Psoas muscle (tissue), 8 donors: ENCODE measurements at places on chromosomes 11 and 22. TPM values are rescaled to one million over a fixed set of nuclear protein-coding genes. Genes with fewer than 3 reads are reported as not detected.
A peak's percentile ranks its signal among the peaks of the same experiment; 100 is the strongest.

DNA sequence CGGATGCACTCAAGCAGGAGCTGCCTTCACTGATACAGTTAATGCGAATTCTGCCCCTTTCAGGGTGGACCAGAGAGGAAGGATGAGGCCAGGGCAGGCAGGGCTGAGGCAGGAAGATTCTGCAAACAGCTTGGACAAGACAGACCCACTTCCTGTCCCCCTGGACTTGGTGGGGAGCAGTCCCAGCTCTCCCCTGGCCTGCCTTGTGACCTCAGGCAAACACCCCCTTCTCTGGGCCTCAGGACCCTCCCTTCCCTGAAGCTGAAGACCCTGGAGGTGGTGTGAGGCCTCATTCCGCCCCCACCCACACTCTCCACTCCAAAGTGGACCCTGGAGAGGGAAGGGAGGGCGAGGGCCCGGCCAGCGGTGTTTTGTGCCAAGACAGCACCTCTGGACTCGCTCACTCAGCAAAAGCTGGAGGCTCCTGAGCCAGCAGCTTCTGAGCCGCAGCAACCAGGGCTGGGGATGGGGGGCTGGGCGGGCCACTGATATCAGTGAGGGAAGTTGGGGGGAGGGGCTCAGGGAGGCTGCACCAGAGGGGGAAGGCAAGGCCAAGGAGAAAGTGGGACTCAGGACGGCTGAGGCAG, 8.5 kb downstream of the RAB3IL1 start:
- DNase-seq = peak; percentile 73

GRCh38 chr11:68146010-68146540, 24.9 kb upstream of the CHKA start:
- peak; percentile 71 for DNase-seq

- DNase-seq = no peak
Measured at GRCh38 chr11:86274999-86275398, 27.0 kb upstream of the HIKESHI start.

GRCh38 chr11:76810151-76810853, 27.1 kb downstream of the TSKU start:
- DNase-seq = no peak

DNA sequence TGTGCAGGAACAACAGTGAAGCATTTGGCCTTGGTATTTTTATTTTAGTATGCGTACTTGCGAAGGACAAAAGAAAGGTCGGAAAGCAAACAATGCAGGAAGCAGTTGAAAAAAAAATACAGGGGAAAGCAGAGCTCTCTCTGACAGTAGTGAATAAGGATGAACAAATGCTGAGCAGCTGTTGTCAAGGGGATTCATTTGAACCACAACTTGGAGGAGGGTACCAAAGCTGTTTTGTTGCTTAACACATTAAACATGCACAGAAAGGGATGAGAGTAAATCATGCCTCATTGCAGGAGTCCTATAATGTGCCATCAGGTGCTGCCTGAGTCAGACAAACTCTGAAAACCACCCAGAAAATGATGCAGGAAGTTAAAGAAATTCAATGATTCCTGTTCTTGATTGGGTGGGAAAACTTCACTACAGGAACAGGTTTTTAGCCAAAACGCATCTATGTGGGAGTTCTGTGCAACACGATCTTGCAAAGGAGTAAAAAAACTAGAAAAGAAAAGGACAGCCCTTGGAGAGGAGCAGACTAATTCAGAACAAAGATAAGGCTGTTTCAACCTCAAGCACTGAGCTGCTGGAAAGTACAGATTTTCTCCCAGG, 2113.5 kb downstream of the LRRC4C start:
- DNase-seq = no peak

The CCDC188 gene
- total RNA-seq = not detected

The OR4A16 gene
- not detected for total RNA-seq

- DNase-seq = no peak
Measured at GRCh38 chr11:21806947-21807346, 385.9 kb upstream of the ANO5 start.

The BARX2 gene
- 1.8 TPM for total RNA-seq

- peak; percentile 21 for DNase-seq
Measured at GRCh38 chr11:13229711-13230318, 47.8 kb upstream of the BMAL1 start.

The FXYD2 gene
- not detected for total RNA-seq

The BEST1 gene
- total RNA-seq = 0.91 TPM

DNA sequence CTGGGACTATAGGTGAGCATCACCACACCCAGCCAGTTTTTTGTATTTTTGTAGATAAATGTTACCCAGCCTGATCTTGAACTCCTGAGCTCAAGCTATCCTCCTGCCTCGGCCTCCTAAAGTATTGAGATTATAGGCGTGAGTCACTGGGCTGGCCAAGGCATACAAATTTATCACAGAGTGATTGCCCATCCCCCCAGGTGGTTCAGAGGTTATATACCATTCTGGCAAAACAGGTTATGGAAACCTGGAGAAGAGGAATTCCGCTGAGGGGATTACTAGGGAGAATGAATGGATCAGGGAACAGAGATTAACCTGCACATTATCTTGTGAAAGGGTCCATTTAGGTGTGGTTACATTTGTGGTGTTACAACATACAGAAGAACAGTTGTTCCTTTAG, 8.1 kb downstream of the ATG13 start:
- no peak for DNase-seq

The TSGA10IP gene
- not detected for total RNA-seq

- DNase-seq = no peak
Measured at GRCh38 chr11:2892215-2892966, 6.8 kb upstream of the CDKN1C start.

The FAT3 gene
- total RNA-seq = 0.92 TPM

- peak; percentile 54 for DNase-seq
Measured at GRCh38 chr11:94151903-94152677, 23.4 kb downstream of the PANX1 start.

DNA sequence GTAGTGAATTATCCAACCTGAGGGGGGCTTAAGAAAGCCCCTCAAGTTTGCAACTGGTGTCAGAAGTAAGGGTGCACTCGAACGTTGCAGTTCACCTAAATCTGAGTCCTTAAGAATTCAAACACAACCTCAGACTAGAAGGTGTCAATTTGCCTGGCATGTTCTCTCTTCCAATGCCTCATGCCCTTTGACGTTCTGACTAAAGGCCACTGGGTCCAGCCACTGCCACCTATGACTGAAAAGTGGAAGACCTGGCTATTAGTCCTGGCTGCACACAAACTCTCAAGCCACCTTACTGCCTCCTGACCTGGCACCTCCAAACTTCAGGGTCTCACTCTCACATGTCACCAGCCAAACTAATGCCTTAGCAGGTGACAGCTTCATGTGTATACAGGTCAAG, 8.0 kb downstream of the APOL4 start:
- DNase-seq = no peak
